Fibroblast of skin of abdomen (primary cell): ENCODE measurements at places on chromosomes 13 and 19.
A peak's percentile ranks its signal among the peaks of the same experiment; 100 is the strongest.

- no peak for DNase-seq
These were observed 120.6 kb downstream of the ABCC4 start for GRCh38 chr13:95180513-95181245.

GRCh38 chr19:6034512-6034911 is 56.6 kb upstream of the RANBP3 start:
- DNase-seq = no peak

- no peak for DNase-seq
These were observed 36.8 kb downstream of the VSTM2B start for GRCh38 chr19:29562299-29563297.

DNA sequence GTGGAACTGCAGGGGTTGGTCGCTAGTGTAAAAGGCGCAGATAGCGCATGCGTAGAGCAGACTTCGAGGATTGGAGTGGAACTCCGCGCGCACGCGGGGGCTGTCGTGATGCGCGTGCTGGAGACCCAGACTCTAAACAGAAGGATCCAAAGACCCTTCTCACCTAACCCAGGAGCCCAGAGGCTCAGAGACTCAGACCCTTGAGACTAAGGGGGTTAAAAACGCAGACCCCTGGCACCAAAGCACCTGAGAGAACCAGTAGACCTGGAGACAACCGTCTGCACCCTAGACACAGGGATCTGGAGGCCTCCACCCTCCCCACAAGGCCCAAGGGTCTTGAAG is 567 bp upstream of the CTU1 start:
- DNase-seq = no peak

- DNase-seq = no peak
These were observed 140.9 kb downstream of the ABCC4 start for GRCh38 chr13:95160112-95160906.

DNA sequence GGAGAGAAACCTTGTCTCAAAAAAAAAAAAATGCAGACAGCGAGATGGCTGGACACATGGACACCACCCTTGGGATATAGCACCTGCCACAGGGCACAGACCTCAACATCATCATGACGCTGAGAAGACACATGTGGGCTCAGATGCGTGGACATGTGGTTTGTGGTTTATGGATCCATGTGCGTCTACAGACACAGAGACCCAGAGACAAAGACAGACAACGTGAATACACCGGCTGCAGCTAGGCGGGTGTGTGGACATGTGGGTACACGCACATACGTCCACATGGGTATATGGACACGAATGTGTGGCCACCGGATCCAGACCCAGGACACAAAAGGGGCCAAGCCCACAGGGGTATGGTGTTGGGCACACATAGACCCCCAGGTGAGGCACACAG is 1.3 kb downstream of the TNFSF14 start:
- DNase-seq = no peak

DNA sequence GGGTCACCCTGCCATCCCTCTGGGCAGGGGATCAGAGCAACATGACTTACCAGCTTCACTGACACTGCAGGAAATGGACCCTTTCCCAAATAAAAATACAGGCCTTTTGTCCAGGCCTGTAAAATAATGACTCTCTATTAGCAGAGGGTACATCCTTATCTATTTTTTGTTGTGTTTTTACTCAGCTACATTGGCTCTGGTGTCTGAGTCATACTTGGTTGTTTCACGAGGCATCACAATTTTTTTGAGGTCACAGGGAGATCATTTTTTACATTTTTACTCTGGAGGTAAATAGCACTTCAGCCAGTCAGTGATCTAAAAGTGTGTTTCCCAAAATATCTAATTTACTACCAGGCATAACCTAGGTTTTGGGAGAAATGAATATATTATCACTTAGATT is 6.9 kb upstream of the HTR2A start:
- peak; percentile 39 for DNase-seq

GRCh38 chr19:47447470-47448359 is 24.0 kb downstream of the SLC8A2 start:
- peak; percentile 16 for DNase-seq

- peak; percentile 3 for DNase-seq
These were observed 24.6 kb upstream of the ZNF431 start for GRCh38 chr19:21117041-21117907.

GRCh38 chr19:14954071-14954655 is 12.9 kb downstream of the OR7C2 start:
- DNase-seq = no peak

DNA sequence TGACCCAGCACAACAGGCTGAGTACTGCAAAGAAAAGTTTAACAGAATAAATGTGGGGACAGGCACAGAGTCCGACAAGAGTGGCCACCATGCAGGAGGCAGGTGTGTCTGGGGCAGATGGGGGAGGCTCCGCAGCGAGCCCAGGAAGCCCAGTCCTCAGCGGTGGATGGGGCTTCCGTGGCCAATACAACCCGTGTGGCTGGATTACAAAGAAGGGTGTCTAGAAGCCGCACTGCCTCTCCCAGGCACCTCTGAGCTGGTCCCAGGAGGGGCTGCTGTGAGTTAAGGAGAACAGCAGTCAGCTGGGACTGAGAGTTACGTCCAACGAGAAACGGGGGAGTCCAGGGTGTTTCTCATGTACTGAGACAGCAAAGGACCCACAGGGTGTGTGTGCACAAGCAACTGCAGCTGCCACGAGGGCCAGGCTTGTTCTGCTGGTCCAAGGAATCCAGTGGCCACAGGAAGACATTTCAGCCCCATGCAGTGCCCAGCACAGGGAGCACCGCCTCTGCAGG is 70.2 kb downstream of the SPACA7 start:
- no peak for DNase-seq
